B cell (primary cell): ENCODE measurements at places on chromosomes 1 and 21.

GRCh38 chr1:32859915-32860314 is 10.8 kb downstream of the FNDC5 start:
- no peak for DNase-seq

- DNase-seq, result no peak
These were observed at the start of gene NGF for GRCh38 chr1:115337633-115338456. Gene NGF, minus strand, starts transcription at chr1:115338249. Its CDS starts 51,454 bp downstream, at chr1:115286795.

GRCh38 chr1:159067699-159068621 is 8.6 kb downstream of the AIM2 start:
- peak; percentile 91 for DNase-seq

- DNase-seq, result no peak
These were observed 16.7 kb upstream of the PDE9A start for GRCh38 chr21:42636520-42637266.

DNA sequence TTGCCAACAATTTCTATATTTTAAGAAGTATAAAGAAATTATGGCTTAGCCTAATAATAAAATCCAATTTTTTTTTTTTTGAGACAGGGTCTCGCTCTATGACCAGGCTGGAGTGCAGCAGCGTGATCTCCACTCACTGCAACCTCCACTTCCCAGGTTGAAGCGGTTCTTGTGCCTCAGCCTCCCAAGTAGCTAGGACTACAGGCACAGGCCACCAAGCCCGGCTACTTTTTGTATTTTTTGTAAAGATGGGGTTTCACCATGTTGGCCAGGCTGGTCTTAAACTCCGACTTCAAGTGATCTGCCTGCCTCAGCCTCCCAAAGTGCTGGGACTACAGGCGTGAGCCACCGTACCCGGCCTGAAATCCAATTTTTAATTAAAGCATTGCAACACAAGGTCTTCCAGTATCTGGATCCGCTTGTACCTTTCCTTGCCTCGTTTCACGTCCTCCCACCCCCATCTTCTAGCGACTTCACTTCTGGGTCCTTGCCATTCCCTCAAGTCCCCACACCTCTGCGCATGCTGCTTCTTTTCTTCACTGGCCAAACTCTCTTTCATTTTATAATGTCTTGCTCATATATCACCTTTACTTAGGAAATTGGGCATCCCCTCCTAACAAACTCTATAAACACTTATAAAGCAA is 2.3 kb downstream of the FUBP1 start:
- no peak for DNase-seq

DNA sequence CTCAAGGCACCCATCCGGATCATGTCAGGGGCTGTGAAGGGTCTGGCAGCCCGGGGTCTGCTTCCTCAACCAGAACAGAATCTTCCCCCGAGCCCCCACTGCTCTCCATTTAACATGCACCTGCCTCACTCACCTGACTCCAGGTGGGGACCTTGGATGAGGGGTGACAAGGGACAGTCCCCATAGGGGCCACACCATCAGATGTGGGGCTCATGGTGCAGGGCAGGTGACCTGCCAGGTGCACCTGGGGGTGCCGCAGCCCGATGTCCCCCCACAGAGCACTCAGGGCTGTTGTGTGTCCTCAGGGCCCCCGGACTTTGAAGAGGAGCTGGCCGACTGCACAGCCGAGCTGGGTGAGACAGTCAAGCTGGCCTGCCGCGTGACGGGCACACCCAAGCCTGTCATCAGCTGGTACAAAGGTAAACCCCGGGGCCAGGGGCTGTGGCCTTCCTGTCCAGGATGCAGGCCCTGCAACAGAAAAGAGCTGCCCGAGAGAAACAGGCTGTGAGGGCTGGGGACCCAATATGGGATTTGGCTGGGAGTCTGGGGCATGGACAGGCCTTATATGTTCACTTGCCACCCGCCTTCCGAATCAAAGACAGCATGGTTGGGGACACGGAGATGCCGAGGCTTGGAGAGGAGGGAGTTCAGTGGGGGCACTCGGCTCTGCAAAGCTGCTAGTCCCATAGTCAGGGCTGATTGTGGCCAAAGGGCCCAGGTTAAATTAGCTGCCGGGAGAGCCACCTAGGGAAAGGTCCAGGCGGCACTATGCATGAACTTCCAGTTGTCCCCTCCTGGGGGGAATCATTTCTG is 64.6 kb downstream of the TRIM11 start:
- no peak for DNase-seq

- DNase-seq, result no peak
These were observed 7.5 kb upstream of the YBX1 start for GRCh38 chr1:42674682-42675081.

DNA sequence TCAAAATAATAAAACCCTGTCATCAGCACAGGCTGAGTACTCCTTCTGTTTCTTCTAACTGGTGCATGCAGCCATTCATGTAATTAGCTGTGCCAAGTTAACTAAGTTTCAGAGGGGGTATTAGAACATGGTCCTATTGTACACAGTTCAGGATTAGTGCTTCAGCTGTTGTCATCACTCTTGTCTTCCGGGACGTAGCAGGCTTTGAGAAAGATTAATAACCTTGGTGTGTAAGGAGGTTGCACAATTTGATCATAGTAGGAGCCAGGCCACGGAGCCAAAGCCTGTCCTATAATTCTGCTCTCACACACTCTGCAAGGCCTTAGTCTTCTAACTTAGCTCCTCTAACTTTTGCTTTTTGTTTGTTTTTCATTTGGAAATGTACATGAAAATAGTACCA is 44.7 kb downstream of the PTGFRN start:
- DNase-seq, result no peak

DNA sequence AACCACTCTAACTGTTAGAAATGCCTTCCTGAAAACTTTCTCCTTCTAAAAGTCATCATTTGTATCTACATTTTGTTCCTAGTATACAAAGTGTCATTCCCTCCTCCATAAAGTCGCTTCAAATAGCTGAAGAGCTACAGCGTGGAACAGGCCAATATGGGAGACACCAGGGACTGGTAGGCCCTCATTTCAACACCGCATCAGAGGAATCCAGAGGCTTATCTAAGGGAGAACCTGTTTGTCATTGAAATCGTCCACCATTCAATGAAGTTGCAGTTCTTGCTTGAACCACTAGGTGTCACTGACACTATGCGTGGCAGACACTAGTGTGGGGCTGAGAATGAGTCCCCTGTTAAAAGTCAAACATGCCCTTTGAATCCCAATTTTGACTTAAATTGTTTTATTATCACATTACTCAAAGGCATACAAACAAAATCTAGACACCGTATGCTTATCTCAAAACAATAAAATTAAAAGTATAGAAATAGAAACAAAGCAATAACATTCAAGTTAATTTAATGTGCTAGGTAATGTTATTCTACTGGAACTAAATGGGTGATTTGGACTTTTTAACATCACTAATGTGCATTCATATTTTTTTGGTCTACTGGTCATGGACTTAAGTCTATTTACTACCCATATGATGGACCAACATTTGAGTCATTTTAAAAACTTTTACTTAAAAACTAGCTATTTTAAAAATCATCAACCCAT is 182.3 kb downstream of the FCRL5 start:
- peak; percentile 72 for DNase-seq

DNA sequence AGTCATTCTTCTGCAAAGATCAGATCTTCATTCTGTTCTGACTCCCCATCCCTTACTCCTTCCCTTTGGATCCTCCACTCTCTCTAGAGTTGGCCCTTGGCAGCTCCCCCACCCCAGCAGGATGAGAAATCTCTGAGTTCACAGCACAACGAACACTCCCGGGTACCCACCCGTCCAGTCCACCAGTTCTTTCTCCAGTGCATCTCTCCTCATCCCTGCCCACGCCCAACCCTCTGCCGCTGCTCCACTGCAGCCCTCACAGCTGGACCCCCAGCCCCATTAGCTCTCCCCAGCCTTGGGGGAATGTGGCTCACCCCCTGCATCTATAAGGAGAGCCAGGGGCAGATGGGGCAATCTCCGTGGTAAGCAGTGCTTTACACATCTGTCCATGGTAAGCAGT is 125.7 kb downstream of the MATN1 start:
- no peak for DNase-seq

DNA sequence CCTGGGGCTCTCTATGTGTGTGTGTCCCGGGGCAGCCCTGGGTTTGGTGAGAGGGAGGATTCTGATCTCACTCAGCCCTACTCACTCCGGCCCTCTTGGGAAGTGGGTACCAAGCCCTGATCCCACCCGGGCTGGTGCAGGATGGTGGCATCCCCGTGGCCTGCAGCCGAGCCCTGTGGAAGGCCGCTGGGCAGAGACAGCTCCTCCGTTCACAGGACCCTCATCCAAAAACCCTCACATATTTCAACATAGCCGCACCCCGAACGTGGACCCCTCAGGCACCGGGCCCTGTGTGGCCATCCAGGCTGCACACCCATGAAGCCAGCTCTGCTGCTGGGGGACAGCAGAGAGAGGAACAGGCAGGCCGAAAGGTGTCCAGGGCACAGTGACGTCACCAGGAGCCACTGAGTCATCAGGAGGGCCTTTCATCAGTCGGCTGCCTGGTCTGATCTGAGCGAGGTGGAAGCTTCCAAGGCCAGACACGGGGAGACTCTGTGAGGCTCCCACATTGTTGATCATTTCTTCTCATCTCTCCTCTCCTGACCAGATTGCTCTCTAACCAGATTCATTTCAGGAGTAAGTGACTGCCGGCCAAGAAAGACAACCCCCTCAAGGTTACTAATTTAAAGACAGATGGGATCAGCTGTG is 16.2 kb upstream of the GPR157 start:
- no peak for DNase-seq

DNA sequence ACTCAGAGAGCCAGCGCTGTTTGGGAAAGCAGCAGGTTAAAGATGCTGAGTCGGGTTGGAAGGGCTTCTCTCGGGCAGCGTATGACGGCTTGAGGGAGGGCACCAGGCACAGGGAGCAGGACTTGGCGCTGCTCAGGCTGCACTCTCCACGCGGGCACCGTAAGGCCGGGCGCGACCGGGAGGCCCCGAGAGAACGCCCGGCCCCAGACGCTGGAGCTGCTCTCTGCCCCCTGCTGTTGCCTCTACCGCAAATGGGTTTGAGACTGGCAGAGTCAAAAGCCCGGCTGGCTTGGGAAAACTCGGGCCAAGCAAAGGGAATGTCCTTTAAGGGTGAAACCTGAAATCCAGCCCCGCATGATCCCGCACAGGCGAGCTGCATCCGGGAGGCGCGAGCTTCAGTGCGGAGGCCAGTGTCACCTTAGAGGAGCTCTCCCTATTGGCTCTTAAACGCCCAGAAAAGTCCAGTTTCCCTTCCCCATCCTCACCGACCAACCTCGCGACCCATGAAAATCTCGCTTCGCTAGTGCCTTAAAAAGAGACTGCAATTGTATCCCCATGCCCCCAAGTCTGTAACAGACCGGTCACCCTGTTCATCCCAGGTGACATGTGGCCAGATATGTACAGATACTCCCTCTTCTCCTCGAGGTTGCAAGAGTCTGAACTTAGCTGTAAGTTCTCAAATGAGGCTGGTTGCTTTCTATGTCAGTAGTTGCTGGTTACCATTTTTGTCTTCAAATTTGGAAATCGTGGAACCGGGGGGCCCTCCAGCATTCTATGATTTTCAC is 1.1 kb downstream of the PRRX1 start:
- DNase-seq, result peak; percentile 8

GRCh38 chr1:23123528-23123927 is 45.1 kb downstream of the LUZP1 start:
- no peak for DNase-seq

DNA sequence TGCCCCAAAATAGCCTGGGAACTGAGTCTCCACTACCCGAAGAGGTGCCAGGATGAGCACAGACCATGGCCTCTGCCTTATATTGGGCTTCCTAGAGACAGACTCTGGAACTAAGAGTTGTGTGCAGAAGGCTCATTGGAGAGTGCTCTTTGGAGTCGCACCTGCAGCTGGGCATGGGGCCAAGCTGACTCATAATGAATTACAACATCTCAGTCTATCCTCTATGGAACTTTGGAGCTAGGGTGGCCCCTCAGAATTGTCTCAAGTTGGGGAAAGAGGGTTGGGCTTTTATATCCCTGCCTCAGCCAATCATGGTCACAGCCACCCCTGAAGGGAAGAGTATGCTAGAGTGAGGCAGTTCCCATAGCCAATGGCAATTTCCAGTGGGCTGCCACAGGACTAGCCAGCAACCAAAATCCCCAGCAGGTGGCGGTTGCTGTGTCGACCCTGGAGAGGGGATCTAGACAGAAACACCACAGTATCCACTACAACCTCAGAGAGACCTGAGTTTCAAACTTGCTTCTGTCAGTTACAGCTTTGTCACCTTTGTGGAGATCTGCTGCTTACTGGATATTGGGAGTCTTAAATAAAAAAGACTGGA is 93.8 kb downstream of the DMRTA2 start:
- no peak for DNase-seq

- DNase-seq, result no peak
These were observed 42.8 kb downstream of the HS2ST1 start for GRCh38 chr1:86957221-86957620.

DNA sequence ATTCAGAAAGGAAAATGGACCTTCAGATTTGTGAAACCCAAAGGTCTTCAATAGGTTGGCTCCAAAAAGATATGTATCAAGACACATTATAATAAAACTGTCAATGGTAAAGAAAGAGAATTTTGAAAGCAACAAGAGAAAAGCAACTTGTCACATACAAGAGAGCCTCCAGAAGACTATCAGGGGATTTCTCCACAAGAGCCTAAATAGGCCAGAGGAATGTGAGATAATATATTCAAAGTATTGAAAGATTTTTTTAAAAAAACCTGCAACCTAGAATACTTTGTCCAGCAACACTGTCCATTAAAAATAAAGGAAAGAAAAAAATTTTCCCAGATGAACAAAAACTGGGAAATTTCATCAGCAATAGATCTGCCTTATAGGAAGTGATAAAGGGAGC is 869.6 kb upstream of the ADGRL2 start:
- DNase-seq, result no peak

DNA sequence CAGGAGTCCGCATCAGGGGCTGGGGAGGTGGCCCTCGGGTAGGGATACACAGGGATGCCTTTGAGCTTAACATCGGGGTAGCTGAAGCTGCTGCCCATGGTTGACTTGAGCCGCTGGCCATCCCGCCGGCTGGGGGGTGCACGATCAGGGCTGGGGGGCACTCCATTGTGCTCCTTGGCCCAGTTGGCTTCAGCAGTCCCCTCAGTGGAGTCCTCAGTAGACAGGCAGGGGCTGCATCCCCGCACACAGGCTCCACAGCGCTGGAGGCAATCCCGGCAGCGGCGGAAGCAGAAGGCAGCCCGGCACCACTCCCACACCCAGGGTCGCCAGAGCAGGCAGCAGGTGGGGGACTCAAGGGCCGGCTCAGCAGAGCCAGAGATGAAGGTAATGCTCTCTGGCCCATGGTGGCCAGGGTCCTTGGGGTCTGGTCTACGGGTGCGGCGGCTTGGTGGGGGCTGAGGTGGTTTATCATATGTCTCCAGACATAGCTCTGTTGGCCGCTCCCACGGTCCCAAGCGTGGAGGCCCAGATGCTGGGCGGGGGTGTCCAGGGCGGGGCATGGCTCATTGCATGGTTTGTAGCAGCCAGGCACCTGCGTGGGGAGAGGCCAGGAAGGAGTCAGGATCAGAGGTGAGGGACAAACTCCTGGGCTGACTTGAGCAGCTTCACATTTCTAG is 8.3 kb downstream of the KDF1 start:
- DNase-seq, result no peak
